ENCODE measurements at places on chromosomes 16 and 17. TPM values are rescaled to one million over a fixed set of nuclear protein-coding genes. Genes with fewer than 3 reads are reported as not detected.

- no peak overlapping the region for H3K27ac ChIP-seq
- no peaks in the 10 kb centered on the region for H3K27me3 ChIP-seq
- H3K4me1 ChIP-seq: peaks cover 52% of the 10 kb centered on the region
- DNase-seq: no peak
- no peaks in the 10 kb centered on the region for H3K36me3 ChIP-seq
- H3K4me3 ChIP-seq: no peak overlapping the region
These were observed 68.5 kb downstream of the RPTOR start for GRCh38 chr17:80612997-80613731.

GRCh38 chr17:60077672-60078519 is 825 bp downstream of the HEATR6 start:
- no peaks in the 10 kb centered on the region for H3K27me3 ChIP-seq

DNA sequence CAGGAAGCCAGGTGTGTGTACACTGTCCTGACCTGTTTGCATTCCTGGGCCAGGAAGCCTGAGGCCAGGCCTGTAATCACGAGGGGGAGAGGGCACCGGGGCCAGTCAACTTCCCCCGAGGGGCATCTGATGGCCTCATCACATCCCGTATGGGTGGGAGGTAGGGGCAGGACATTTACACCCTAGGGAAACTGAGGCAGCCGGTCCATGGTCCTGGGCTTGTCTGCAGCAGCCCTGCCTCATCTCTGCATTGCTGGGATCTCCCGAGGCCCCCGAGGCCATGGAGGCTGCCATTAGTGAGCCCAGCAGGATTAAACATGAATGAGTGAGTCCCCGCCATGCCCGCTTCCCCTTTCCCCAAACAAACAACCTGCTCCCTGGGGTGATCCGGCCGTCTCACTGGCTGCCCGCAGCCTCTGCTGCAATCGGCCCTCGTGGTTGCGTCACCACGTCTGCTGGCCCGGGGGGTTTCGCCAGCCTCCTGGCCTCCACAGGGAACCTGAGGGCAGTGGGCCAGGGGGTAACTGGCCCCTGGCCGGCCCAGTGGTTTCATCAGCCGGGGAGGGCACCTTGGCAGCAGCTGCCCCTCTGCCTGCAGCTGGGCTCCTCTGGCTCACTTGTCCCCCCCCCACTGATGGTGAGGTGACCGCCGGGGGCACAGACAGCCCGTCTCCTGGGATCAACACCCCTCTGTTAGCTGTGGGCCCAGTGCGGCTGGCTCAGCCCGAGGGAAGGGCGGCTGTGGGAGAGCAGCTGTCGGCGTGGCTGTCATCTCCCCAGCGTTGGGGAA is 88.3 kb upstream of the GSE1 start:
- no peaks in the 10 kb centered on the region for H3K4me1 ChIP-seq
- no peak for DNase-seq
- no peak overlapping the region for H3K27ac ChIP-seq
- no peaks in the 10 kb centered on the region for H3K36me3 ChIP-seq
- H3K4me3 ChIP-seq: no peak overlapping the region

DNA sequence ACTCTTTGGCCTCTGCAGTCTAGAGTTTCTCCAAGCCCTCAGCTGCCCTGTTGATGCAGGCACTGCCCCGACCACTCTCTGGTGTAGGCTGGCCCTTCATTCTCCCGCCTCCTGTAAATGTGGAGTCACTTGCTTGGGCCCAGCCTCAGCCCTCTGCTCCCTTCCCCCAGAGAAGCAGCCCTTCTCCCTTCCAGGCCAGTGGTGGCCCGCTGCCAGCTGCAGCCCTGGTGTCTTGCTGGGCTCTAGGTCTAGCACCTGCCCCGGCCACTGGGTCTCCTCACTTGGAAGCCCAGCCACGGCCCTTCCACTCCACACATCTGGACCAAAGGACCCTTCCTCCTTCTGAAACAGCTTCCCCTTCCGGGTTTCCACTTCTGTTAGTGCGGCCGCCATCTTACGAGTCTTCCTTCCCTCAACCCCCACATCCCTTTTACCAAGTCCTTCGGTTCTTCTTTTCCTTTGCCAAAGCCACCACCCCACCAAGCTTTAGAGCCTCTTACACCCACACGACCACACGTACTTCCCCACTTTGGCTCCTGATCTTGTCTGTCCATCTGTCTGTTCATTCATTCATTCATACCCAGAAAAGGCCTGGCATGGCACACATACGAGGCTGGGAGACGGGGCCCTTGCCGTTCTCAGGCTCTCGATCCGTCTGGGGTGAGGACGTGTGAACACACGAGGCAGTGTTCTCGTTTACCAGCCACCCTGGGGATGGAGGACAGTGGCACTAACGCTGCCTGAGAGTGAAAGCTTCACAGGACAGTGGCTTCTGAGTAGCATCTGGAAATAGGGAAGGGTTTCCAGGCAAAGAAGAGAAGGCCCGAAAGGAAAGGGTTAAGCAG is 68.0 kb downstream of the ABR start:
- H3K4me3 ChIP-seq: peak overlapping the region; percentile 1
- H3K4me1 ChIP-seq: peaks cover 39% of the 10 kb centered on the region
- no peak for DNase-seq
- H3K27me3 ChIP-seq: no peaks in the 10 kb centered on the region
- H3K27ac ChIP-seq: peak overlapping the region; percentile 52

GRCh38 chr17:79541056-79541850 is 69.6 kb downstream of the RBFOX3 start:
- no peak overlapping the region for H3K4me3 ChIP-seq
- H3K4me1 ChIP-seq: no peaks in the 10 kb centered on the region
- H3K36me3 ChIP-seq: no peaks in the 10 kb centered on the region
- no peaks in the 10 kb centered on the region for H3K27me3 ChIP-seq

DNA sequence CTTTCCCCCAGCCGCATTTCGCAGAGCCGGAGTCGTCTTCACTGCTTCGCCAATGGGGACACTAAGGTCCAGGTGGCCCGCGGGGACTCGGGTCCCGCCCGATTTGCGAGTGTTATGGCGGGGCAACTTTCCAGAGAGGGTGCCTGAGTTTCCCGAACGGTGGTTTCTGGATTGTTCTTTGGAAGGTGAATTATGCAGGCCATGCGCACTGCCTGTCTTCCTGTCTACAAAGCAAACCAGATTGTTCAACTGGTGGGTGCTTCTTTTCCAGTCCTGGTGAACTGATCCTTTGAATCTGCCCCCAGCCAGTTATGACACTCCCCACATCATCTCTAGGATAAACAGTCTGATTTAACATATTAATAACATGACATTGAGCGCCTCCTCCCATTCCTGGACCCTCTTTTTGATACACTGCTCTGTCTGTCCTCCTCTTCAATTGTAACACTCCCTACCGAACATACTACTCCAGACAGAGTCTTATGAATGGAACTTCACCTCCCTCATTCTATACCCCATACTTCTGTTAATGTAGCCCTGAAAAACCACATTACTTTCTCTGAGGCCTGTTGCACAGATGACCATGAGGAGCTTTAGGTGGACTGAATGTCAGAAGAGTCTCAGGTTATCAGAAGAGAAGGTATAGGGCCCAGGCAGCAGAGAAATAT is 159.0 kb downstream of the RAB11FIP4 start:
- peaks cover 3% of the 10 kb centered on the region for H3K36me3 ChIP-seq
- peaks cover 12% of the 10 kb centered on the region for H3K4me1 ChIP-seq
- H3K27me3 ChIP-seq: peaks cover 23% of the 10 kb centered on the region

The TMEM92 gene
- total RNA-seq: 0.47 TPM

The SKAP1 gene
- 59.3 TPM for total RNA-seq

The MT1G gene
- 24.5 TPM for total RNA-seq

The KRTAP3-2 gene
- total RNA-seq: not detected

The C16orf96 gene
- total RNA-seq: not detected

Measured in activated CD4-positive, alpha-beta T cell treated with anti-CD3 and anti-CD28 coated beads, Interleukin-2, amount 10 ng/mL, durations not matched to agents 24 days and 14 days (primary cell).